ENCODE measurements at places on chromosomes 7 and 10. TPM values are rescaled to one million over a fixed set of nuclear protein-coding genes. Genes with fewer than 3 reads are reported as not detected.

GRCh38 chr7:51288896-51289622, 27.6 kb downstream of the COBL start:
- no peak for DNase-seq

- peak; percentile 79 for DNase-seq
Measured at GRCh38 chr7:132318352-132319318, 257.6 kb downstream of the PLXNA4 start.

The GPR26 gene
- total RNA-seq = 5.3 TPM

The TET1 gene
- 39.9 TPM for total RNA-seq

The STAG3 gene
- 1.2 TPM for total RNA-seq

DNA sequence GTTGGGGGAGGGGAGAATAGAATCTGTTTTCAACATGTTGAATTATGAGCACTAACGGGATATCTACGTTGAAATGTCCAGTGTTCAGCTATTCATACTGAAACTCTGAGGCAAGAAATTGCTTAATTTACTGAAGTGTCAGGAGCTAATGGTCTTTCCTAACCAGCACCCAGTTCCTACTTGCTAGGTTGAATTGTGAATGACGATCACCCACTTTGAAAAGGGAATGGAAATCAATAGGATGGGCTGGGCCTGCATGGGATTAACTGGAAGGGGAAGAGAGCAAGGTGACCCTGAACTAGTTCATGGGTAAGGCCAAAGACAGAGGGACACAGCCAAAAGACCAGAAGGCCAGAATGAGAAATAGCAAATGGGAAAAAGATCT, 51.3 kb downstream of the HIPK2 start:
- no peak for DNase-seq

GRCh38 chr10:13099144-13099665, 758 bp upstream of the OPTN start:
- DNase-seq = peak; percentile 43

GRCh38 chr7:132557489-132558044, 18.7 kb downstream of the PLXNA4 start:
- DNase-seq = no peak

The CALHM1 gene
- total RNA-seq = not detected

- no peak for DNase-seq
Measured at GRCh38 chr10:18868919-18869318, 179.7 kb upstream of the MALRD1 start.

DNA sequence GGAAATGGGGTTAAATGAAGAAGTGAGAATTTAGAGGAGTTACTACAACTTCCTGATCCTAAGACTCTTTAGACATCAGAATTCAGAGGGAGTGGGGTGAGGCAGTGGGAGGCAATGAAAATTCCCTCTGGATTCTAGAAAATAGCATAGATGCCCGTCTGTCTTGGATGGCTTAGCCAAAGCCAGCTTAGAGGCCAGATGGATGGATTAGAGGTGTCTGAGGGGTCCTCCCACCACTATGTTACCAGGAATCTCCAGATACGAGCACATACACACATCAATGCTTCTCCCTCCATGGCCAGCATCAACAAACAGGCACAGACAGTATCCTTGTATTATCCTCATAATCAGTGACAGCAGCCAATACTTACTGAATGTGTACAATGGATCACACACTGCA, 418.1 kb downstream of the PLXNA4 start:
- no peak for DNase-seq

DNA sequence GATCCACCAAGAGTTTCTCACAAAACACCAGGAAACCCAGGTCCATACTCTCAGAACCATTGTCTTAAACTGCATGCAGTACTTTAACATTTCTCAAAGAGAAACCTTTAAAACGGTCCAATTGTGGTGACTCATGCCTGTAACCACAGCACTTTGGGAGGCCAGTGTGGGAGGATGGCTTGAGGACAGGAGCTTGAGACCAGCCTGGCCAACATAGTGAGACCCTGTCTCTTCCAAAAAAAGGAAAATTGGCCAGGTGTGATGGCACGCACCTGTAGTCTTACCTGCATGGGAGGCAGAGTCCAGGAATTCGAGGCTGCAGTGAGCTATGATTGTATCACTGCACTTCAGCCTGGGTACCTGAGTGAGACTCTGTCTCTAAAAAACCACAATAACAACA, 97.5 kb upstream of the OIT3 start:
- no peak for DNase-seq

DNA sequence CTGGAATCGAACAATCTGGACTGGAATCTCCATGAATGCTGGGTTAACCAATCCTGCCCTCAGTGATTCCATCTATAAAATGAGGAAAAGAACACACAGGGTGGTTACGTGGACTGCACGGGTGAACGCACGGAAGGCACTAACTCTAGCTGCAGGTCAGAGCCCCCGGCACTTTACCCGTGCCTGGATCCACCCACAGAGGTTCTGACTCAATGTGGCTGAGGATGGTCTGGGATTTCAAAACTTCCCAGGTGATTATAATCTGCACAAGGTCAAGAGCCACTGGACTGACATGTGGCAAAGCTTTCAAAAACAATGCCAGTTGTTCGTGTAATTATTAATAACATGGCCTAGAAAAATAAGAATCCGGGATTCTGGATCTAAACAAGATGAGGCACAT, 29.2 kb downstream of the KIAA1549 start:
- no peak for DNase-seq

The SP8 gene
- 4.5 TPM for total RNA-seq

DNA sequence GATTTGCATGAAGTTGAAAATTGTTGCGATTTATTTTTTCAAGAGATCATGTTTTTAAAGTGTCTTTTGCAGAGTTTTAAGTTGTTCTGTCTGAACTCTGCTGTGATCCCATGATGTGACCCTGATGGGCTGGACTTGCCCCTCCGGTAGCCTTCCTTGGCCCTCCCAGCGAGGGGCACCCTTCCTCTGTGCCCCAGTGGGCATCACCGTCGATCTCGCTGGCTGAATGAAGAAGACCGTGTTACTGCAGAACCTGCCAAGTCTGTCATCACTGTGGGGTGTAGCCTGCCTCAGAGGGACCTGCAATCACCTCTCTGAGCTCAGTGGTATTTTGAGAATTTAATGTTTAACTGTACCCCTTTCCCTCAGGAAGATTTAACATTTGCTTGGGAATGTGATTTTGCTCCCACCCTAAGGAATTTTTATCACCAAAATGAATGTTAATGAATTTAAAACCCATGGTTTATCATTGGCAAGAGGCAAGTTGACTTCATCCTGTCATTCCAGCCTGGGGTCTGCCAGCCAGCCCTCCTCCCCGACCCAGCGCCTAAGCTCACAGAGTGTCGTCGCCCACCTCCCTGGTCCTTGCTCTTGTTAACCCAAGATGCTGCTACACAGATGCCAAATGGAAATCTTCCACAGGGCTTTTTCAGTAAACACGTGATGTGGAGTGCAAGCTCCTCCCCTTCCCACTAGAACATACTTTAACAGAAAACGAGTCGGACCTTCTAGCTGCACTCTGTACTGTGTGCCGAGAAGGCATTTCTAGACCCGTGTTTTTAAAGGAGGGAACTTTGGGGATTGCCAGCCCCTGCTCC, 115.4 kb downstream of the NT5C2 start:
- no peak for DNase-seq

- no peak for DNase-seq
Measured at GRCh38 chr7:33882040-33882837, 23.1 kb upstream of the BMPER start.

The SFRP4 gene
- total RNA-seq = 1.2 TPM

GRCh38 chr7:39761449-39761848, 138.1 kb downstream of the RALA start:
- DNase-seq = no peak

DNA sequence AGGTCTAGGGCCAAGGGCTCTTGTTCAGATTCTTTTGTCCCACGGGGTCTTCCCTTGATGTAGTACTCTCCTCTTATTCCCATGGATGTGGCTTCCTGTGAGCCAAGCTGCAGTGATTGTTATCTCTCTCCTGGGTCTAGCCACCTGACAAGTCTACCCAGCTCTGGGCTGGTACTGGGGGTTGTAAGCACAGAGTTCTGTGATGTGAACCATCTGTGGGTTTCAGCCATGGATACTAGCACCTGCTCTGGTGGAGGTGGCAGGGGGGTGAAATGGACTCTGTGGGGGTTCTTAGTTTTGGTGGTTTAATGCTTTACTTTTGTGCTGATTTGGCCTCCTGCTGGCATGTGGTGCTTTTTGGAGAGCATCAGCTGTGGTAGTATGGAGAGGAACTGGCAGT, 350.8 kb downstream of the DNAJB9 start:
- DNase-seq = no peak

DNA sequence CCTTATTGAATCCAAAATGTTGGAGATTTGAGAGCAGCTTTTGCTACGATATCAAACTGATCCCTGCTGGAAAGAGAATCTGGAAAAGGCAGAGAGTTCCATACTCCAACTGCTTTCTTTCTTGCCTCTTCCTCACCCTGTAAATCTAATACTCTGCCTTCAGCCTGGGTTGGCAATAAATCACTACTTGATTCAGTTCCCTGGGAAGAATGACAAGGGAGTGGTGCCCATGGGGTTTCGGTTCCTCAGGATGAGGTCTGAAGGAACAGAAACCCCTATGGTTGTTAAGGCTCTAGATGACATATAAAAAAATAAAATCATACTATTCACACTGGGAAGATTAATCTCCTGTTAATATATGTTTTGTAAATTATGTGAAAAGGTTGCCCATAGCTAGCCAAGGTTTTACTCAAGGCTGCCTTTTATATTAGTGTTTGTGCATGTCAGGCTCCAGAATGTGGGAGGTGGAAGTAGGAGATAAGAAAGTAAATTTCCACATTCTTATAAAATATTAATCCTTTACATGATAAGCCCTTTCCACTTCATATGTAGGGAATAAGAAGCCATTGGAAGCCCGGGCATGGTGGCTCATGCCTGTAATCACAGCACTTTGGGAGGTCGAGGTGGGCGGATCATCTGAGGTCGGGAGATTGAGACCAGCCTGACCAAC, 106.2 kb upstream of the CACNA2D1 start:
- DNase-seq = no peak

- no peak for DNase-seq
Measured at GRCh38 chr7:100007887-100008286, 7.5 kb upstream of the ZKSCAN1 start.

DNA sequence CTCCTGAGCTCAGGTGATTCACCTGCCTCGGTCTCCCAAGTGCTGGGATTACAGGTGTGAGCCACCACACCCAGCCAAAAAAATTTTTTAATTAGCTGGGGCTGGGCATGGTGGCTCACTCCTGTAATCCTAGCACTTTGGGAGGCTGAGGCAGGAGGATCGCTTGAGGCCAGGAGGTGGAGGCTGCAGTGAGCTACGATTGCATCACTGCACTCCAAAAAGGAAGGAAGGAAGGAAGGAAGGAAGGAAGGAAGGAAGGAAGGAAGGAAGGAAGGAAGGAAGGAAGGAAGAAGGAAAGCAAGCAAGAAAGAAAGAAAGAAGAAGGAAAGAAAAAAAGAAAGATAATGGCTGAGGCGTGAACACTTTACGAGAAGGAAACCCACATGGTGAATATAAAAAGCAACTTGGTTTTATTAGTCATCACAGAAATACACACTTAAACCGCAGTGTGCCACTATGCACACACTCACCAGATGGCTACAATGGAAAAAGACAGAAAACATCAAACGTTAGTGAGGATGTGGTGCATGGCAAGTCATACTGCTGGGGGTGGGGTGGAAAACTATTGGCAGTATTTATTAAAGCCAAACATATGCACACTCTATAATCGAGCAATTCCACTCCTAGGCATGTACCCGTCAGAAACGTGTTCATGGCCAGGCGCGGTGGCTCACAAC, 4.4 kb upstream of the CCL26 start:
- no peak for DNase-seq

- DNase-seq = peak; percentile 17
Measured at GRCh38 chr7:87574630-87575029, 26.1 kb downstream of the ABCB1 start.

DNA sequence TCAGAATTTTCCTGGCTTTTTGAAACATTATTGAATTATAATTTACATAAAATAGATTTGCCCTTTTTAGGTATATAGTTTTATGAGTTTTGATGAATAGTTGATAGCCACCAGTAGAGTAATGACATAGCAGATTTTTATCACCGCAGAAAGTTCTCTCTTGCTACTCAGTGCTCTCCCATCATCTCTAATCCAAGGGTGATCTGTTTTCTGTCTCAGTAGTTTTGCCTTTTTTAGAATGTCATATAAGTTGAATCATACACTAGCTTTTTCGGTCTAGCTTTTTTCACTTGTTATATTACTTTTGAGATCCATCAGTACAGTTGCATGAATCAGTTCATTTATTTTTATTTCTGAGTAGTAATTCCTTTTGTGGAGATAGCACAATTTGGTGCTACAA, 17.9 kb downstream of the RSBN1L start:
- no peak for DNase-seq

The KLLN gene
- total RNA-seq = 0.82 TPM

GRCh38 chr7:157871681-157872080, 534.9 kb downstream of the DNAJB6 start:
- no peak for DNase-seq

All from frontal cortex (tissue), 4 donors.